Mammary epithelial cell (primary cell): ENCODE measurements at places on chromosomes 5 and 9.
A peak's percentile ranks its signal among the peaks of the same experiment; 100 is the strongest.

DNA sequence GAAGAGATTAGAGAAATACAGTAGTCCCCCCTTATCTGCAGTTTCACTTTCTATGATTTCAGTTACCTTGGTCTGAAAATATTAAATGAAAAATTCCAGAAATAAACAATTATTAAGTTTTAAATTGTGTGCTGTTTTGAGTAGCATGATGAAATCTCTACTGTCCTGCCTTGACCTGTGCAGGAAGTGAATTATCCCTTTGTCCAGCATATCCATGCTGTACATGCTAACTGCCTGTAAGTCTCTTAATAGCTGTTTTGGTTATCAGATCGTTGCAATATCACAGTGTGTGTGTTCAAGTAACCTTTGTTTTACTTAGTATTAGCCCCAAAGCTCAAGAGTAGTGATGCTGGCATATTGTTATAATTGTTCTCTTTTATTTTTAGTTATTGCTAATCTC, 11.2 kb upstream of the JAK2 start:
- no peak for DNase-seq

- no peak for DNase-seq
These were observed 7.1 kb upstream of the MYOZ3 start for GRCh38 chr5:150653762-150654556.

DNA sequence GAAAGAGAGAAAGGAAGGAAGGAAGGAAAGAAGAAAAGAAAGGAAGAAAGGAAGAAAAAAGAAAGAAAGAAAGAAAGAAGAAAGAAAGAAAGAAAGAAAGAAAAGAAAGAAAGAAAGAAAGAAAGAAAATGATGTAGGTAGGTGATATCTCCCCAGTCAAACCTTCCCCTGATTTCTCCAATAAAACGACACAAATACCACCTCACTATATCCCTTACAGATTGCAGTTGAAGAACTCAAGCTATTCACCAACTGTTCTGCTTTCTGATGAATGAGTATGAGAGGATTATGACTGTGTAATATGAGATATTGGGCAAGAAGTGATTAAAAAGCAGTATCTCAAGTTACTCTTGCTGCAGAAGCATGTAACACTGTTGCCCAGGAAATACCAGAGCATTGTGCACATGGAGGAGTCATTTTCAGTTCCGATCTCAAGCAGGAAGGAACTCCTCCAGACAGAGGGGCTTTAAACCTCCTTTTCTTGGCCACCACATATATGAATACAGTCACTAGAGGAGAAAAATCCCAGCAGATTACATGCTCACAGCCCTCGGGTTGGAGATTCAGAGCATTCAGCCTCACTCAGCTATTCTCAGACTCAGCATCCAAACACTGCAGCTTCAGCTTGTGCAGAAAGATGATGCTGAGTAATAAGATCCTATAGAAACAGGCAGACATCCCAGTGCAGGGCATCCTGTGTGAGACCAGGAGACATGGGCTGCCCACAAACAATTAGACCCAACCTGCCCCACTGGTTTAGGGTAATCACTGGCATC, 61.4 kb downstream of the UGCG start:
- DNase-seq, result peak; percentile 96

DNA sequence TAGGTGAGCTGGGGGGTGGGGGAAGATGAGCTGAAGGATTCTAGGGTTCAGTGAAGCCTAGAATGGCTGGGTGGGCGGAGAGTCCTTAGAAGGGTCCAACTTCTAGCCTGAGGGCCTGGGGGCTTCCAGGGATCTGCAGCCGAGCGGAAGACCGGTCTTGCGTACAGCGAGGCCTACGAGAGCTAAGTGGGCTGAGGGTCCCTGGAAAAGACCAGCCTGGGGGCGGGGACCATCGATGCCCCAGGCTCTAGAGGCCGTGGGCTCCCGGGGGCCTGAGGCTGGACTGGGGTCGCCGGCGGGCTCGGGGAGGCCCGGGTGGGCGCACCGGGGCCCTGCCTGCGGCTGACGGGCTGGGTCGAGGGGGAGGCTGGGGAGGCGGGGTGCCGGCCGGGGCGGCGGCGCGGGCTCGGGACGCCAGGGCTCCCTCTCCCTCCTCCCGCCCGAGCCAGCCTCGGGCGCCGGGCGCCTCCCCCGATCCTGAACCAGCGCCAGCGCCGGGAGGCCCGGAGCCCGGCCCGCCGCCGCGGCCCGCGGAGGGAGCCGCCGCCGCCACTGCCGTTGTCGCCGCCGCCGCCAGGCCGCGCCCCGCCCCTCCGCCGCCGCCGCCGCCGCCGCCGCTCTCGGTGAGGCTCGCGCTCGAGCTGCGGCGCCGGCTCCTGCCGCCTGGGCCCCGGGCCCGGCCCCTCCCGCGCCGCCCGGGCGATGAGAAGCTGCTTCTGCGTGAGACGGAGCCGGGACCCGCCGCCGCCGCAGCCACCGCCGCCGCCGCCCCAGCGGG, at the start of gene MVB12B:
Gene MVB12B (plus strand): TSS at position 602 of the 778 bp plus-strand sequence. CDS start 101 bp downstream, at position 703.
- DNase-seq, result no peak

DNA sequence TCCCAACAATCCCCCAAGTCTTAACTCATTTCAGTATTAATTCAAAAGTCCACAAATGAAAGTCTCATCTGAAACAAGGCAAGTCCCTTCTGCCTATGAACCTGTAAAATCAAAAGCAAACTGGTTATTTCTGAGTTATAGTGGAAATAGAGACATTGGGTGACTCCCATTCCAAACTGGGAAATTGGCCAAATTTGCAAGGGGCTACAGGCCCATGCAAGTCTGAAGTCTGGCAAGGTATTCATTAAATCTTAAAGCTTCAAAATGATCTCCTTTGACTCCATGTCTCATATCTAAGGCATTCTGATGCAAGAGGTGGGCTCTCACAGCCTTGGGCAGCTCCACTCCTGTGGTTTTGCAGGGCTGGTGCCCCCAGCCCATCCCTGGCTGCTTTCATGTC, 167.9 kb downstream of the HTR1A start:
- DNase-seq, result peak; percentile 3

DNA sequence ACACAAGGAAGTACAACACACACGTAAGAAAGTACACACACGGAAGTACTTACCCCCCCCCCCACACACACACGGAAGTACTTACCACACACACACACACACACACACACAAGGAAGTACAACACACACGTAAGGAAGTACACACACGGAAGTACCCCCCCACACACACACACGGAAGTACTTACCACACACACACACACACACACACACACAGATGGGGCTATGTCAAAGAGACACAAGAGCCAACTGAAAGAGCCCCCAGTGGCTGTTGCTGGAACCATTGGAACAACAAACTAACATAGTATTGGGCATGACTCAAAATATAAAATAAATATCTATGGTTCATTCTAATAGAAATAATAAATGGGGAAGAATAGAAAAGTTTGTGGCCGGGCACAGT, 4.9 kb upstream of the MAPK9 start:
- DNase-seq, result no peak

DNA sequence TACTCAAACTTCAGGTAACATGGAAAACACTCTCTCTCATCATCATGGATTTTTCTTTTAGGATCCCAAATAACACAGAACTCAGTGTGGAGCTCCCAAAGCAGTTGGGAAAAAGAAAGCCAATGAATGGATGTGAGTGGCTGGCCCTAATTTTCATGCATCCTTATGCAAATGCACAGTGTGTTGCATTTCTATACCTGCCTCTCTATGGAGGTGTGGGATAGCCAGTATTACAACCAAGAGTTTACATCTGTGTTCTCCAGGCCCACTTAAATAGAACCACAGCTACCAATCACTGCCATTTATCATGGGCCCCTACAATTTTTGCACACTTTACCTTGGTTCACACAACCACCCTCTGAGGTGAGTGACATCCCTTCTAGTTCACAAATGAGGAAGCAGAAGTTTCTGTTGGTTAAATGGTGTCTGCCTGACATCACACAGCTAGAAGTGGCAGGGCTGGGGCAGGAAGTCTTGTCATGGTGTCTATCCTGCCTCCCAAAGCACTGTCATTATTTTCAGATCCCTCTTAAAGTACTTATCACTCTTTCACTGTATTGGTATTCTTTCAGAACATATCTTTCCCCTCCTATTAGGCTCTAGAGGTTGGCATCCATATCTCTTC, 17.3 kb downstream of the MAMDC2 start:
- no peak for DNase-seq

DNA sequence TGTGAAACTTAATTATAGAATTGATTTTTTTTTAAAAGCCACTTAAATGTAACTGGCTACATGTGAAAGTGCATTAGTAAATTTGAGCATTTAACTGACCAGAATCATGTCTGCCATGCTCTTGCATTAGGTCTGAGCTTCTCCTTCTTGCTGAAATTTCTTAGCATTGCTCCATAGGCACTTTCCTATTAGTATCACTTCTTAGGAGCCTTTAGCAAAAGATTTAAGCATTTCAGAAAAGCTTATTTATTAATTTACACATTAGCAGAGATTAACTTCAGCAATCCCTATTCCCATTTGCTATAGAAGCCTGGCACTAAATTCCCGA, 211.0 kb downstream of the SNX18 start:
- DNase-seq, result no peak

DNA sequence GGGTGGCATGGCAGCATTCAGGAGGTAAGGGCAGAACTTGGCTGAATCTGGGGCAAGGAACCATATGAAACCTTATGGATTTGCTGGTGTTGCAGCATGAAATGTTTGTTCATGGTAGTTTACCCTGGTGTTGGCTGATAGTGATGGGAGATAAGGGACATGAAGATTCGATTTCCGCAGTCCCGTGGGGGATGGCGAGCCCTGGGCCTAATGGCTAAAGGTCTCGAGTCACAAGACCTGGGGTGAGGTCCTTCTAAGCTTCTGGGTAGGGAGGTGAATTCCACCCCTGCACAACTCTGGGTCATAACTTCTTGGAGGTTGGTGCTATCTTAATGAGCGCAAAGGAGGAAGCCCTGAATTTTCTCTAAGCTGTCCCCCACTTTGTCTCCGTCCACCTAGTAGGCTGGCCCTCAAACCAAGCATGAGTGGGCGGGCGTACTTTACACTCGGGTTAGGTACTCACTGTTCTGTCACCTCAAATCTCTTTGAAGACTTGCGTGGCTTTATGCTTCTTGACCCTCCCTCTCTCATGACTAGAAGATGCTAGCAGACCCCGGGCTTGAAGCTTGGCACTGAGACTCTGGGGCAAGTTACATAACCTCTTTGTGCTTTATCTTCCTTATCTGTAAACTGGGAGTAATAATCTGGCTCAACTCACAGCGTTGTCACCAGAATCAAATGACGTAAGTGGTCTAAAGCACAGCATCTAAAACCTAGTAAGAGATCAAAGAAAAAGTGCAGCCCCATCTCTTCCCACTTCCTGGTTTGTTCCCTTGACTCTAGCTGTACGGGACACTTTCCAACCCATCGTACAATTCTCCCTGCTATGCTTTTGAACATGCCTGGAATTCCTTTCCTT, 72.5 kb downstream of the BASP1 start:
- no peak for DNase-seq

DNA sequence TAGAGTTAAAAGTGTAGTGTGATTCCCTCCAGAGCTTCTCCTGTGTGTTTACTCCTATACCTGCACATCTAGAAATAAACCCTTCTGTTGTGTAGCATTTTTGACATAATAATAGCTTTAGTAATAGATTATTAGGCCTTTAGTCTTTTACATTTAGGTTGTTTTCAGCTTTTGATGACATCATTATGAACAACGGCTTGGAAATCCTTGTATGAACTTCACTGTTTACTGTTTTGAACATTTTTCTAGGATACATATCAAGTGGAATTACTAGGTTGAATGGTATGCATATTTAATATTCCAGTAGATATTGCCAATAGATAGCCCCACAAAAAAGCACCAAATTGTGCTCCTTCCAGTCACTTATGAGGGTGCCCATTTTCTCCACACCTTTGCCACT, 174.0 kb downstream of the ARHGAP26 start:
- DNase-seq, result no peak

- no peak for DNase-seq
These were observed 404.8 kb downstream of the MAN2A1 start for GRCh38 chr5:110094548-110094947.
